ENCODE measurements at places on chromosomes 1 and 21.

DNA sequence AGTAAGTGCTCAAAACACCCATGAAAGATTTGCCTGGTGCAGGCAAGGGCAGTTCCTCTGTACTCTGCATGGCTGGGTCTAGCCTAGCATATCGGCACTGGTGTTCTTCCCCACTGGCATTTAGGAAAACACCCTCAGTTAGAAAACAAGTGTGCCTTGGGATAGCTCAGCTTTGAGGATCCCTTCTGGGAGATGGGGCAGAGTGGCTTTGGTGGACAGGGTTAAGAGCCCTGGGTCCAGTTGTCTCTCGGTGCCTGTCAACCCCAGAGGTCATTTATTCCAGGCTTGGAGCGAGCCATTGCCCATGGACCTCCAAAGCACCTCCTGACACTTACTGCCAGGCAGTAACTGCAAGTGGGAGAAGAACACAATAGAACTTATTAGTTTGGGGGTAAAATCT, 80.8 kb upstream of the DIRAS3 start:
- no peak for DNase-seq

DNA sequence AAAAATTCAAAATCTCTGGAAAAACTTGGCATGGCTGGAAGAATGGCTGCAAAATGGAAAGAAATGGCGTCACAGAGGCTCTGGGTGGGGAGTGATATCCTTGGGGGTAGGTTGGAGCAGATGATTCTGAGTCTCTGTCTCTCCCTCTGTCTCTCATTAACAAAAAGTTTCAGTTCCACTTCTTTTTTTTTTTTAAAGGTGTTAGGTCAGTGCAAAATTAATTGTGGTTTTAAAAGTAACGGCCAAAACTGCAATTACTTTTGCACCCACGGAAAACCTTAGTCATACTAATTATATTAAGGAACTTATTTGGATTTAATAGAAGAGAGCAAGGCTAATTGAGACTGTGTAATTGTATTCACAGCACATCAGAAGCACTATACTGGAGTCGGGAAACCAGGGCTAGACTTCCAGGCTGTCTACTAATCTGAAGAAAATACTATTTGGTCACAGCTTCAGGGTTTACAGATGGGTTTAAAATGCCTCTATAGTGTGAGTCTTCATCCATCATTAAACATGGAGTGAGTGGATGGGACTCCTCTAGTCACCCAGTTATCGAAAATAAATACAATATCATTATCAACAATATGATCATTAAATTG, 289.1 kb upstream of the PLD5 start:
- no peak for DNase-seq

DNA sequence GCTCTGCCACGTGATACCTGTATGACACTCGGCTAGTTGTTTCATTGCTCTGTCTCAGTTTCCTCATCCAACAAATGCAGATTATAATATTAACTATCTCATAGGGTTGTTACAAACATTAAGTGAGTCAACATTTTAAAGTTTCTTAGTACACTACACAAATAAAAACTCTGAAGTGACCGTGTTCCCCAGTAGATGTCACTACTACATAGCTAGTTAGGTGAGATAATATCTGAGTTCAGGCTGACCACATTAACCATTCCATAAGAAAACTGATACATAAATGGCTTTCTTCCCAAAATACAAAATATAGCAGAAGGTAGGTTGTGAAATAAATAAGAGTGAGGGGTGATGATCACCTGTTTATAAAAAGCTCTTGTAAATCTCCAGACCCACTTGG, 214.1 kb downstream of the NUF2 start:
- no peak for DNase-seq

GRCh38 chr21:44697811-44698734, 1.1 kb downstream of the KRTAP10-12 start:
- DNase-seq: no peak

DNA sequence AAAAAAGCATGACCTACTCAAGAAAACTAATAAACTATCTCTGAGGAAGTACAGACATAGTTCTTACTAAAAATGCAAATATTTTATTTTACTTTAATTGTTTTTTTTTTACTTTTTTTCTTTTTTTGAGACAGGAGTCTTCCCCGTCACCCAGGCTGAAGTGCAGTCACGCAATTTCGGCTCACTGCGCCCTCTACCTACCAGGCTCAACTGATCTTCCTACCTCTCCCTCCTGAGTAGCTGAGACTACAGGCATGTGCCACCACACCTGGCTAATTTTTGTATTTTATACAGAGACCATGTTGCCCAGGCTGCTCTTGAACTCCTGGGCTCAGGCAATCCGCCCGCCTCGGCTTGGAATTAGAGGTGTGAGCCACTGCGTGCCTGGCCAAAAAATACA, 1263.1 kb downstream of the KCNT2 start:
- no peak for DNase-seq

DNA sequence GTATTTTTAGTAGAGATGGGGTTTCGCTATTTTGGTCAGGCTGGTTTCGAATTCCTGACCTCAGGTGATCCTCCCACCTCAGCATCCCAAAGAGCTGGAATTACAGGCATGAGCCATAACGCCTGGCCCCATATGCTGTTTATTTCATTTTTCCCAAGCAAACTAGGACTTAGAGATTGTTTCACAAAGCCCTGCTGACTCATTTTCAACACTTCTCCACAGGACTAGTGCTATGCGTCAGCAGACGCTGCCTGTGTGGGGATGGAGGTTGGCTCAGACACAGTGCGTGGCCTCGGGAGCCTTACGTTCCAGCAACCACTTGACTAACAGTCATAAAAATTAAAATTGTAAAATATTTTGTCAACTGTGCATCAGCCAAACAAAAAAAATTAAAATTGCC, 22.7 kb downstream of the PKNOX1 start:
- DNase-seq: no peak

DNA sequence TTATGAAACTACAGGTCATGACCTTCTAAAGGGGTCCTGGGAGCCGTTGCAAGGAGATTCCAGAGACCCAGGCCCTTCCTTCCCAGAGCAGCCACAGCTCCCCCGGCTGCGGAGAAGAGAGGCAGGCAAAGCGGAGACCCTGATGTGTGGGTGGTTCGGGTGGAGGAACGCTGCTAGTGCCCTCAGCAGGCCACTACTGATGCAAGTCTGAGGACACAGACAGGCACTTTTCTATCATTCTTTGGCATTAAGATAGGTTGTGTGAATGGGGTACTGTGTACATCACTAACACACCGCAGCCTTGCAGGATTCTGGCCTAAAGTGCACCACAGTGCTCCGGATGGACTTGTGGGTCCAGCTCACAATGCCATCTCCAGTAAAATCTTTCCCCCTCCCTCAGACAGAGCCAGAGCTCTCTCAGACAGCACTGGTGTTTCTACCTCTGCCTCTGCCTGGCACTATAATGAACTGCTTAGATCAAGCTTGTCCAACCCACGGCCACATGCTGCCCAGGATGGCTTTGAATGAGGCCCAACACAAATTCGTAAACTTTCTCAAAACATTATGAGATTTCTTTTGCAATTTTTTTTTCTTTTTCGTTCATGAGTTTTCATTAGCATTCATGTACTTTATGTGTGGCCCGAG, 121.4 kb downstream of the TGFBR3 start:
- no peak for DNase-seq

DNA sequence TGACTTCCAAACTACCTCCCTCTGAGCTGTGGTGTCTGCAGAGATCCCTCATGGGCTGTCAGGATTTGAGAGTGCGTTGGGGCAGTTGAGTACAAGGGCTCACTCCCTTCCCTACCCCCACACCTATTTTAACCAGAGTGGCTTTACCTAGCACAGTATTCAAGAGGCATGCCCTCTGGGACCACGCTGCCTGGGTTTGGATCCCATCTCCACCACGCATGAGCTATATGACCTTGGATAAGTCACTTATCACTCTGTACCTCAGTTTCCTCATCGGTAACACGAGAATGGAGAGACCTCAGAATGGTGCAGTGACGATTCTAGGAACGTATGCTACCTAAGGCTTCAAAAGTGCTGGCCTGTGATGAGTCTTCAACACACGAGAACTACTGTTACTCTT, 147.3 kb upstream of the WNT4 start:
- no peak for DNase-seq

GRCh38 chr1:201696217-201696761, 132.7 kb upstream of the IPO9 start:
- no peak for DNase-seq

DNA sequence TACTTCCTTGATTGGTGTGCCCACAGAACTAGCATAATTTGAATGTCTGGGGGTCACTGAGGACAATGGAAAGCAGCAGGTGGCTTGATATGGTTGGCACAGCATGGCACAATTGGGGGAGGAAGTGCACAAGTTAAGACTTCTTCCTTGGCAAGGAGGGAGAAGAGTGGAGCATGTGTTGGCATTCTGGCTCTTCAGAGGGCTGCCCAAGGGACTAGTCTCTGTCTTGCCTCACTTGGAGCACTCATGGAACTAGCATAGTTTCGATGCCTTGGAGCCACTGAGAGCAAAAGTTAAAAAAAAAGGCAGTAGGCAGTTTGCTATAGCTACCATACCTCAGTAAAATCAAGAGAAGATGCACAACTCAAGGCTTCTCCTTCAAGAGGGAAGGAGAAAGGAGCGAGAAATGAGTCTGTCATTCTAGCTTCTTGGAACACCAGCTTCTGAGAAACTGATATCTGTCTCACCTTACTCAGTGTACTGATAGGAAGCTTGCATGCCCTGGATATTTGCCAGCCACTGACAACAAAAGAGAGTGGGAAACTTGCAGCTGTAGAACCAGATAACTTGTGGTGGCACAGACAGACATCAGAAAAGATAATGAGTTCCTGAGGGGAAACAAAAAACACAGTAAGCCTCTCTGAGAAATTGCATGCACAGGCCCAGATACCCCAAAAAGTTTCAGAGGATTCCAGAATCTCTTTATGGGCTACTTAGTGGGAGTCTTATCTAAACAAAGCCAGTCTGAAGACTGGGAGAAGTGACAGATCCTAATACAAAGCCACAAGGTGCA, 207.5 kb upstream of the SAMSN1 start:
- no peak for DNase-seq

Measured in stimulated activated CD8-positive, alpha-beta memory T cell treated with anti-CD3 and anti-CD28 coated beads, Interleukin-4, amount 100 ng/mL, for 4 hours (primary cell).